ENCODE measurements at places on chromosomes 7 and 10. TPM values are rescaled to one million over a fixed set of nuclear protein-coding genes. Genes with fewer than 3 reads are reported as not detected.

ALDH18A1 gene
- total RNA-seq: 49.3 TPM

VPS37D gene
- total RNA-seq: 2.9 TPM

LSM5 gene
- total RNA-seq: 74.8 TPM

TAC1 gene
- not detected for total RNA-seq

ABCB1 gene
- 0.29 TPM for total RNA-seq
